Substantia nigra (tissue), 51 donors: ENCODE measurements at places on chromosomes 2 and 18.

DNA sequence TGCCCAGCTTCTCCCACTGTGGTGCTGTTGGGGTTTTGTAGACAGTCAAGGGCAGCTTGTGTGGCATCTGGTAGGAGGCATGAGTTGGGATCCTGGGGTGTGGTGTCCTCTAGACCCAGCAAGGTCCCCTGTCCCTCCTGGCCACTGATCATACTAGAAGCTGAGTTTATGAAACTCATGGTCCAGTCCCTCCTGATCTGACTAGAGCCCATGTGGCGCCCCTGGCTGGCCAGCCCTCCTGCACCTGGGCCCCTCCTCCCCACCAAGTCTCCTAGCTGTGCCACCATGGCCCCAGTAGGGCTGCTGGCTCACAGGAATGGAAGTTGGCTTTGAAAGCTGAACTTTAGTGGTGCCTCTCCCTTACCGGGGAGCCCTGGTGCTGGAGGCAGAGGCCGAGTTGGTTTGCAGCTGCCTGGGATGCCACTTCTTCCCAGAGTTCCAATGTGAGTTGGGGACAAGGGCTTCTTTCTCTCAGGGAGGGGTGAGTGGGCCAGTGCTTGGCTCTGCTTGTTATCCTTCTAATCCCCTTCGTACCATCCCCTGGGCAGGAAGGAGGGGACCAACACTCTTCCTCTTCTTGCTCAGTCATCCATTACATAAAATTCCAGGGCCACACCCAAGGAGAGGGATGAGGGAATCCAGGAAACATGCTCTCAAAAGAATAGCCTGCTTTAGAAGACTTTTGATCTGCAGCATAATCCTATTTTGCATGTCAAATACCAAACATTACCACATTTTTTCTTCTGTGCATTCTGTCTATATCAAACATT lies 37.5 kb upstream of the HAAO start:
- no peak for DNase-seq

- no peak for DNase-seq
Observed at GRCh38 chr2:188607501-188607900, 315.8 kb downstream of the GULP1 start.

GRCh38 chr2:2847209-2847676 lies 516.2 kb upstream of the MYT1L start:
- no peak for DNase-seq

DNA sequence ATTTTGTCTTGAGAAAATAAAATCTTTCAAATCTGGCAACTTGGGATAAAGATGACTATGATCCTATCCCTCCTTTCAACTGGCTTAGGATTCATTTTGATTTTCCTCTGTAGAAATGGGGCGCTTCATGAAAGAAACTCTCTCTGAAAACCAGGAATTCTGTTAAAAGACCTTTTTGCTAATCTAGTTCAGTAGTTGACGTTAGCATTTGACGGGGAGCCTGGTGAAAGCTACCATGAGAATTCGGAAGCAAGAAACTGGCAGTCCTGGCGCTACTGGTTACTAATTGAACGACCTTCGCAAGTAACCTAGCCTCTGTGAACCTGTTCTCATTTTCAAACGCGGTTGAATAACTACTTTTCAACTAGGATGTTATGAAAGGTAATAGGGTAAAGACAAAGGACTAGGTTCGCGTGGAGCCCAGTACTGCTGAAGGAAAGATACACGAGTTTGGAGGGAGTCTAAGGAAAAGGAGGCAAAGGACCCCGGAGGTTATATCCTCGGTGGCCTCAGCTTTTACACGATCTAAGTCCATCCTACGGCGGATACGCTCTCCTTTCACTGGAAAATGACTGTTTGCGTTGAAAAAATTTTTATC lies 604 bp upstream of the STK11IP start:
- no peak for DNase-seq

- no peak for DNase-seq
Observed at GRCh38 chr2:196745711-196746110, 53.8 kb downstream of the GTF3C3 start.

DNA sequence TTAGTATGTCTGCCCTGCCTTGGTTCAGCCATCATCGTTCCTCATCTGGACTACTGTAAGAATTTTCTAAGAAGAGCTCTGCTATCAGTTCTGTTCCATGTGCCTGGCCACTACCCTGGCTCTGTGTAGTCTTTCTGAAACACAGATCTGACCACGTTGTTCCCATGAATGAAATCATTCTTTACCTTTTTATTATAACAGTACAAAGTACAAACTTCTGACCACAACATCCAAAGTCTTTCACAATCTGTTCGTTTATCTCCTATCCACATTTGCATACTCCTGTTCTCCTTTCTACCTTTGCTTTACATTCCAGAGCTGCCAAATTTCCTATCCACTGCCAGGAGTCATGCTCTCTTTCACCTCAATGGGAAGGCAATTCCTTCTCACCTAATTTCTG lies 284.6 kb upstream of the LRP1B start:
- no peak for DNase-seq

- no peak for DNase-seq
Observed at GRCh38 chr2:37862620-37863019, 62.5 kb upstream of the RMDN2 start.

DNA sequence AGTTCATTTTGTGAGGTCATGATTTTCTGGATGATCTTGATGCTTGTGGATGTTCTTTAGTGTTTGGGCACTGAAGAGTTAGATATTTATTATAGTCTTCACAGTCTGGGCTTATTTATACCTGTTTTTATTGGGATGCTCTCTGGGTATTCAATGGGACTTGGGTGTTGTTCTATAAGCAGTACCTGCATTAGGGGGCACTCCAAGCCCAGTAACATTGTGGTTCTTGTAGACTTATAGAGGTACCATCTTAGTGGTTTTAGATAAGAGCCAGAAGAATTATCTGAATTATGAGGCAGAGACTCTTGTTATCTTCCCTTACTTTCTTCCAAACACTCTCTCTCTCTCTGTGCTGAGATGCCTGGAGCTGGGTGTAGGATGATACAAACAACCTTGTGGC lies 470.0 kb downstream of the PIK3C3 start:
- no peak for DNase-seq
